Glomerular endothelial cell (primary cell): ENCODE measurements at places on chromosomes 16 and 17. TPM values are rescaled to one million over a fixed set of nuclear protein-coding genes. Genes with fewer than 3 reads are reported as not detected.

NAGS gene
- total RNA-seq, result 1.8 and 4.6 TPM in 2 replicates

OR4D2 gene
- total RNA-seq, result not detected in 2 replicates

DNA sequence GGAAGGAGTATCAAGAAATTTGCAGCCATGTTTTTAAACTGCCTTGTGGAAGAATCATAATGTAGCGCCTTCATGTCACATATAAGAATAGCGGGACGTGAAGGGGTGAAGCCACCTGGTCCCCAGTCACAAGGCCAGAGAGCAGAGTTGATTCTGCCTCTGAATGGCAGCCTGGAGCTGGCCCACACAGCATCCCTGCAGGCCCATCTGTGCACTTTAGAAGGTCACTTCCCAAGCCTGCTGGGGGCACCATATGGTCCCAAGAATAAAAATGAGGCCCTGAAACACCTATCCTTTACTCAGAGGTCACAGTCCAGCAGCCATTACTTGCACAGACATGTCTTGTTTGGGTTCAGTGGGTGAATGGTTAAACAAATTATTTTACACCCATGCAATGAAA lies 15.0 kb downstream of the CD300E start:
- no peak for DNase-seq

GAST gene
- not detected in 2 replicates for total RNA-seq

KRT15 gene
- total RNA-seq, result 3.4 and 11.4 TPM in 2 replicates

HSF5 gene
- not detected in 2 replicates for total RNA-seq

GRCh38 chr17:14359163-14360020 lies 58.5 kb downstream of the HS3ST3B1 start:
- no peak for DNase-seq

ARRB2 gene
- 11.6 and 13.0 TPM in 2 replicates for total RNA-seq

DNA sequence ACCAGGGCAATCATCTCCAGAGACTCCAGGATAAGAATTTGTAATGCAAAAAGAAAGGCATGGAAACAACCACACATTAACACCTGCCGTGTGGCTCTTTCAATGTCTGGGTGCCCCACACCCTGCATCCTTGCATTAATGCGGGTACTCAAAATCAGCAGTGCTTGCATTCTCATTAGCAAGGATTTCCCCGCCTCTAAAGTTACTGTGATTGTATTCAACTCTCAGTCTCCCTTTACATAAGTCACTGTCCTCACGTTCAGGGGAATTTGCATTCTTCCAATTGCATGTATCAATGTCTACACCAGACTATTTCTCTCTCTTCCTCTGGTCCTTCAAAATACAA lies 324.3 kb downstream of the FOXL1 start:
- no peak for DNase-seq

GRCh38 chr16:12202486-12202885 lies 226.0 kb downstream of the SNX29 start:
- no peak for DNase-seq
